ENCODE measurements at places on chromosomes 12 and 14. TPM values are rescaled to one million over a fixed set of nuclear protein-coding genes. Genes with fewer than 3 reads are reported as not detected.

Gene COX8C
- total RNA-seq, result not detected

Gene LPAR5
- total RNA-seq, result not detected

DNA sequence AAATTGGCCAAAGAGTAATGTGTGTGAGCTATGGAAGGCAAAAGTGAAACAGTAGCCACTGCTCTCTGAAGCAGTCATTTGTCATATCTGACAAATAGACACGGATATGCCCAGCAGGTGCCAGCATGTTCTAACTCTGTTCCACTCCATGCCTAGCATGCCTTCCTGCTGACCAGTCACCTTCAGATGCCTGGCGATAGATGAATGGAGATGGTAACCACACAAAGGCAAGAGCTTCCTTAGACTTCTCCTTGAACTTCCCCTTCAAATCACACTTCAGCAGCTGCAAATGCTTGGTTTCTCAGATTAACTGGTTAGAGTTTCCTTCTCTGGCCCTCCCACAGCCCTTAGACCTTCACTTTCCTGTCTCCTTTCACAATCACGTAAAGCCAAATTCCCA, 429.9 kb downstream of the DAD1 start:
- DNase-seq, result no peak

Gene ESPL1
- 4.8 TPM for total RNA-seq

Data from dermis blood vessel endothelial cell (primary cell).